ENCODE measurements at places on chromosomes 6 and 20.

GRCh38 chr20:17505636-17506517 is 25.3 kb downstream of the BFSP1 start:
- peak; percentile 62 for DNase-seq

DNA sequence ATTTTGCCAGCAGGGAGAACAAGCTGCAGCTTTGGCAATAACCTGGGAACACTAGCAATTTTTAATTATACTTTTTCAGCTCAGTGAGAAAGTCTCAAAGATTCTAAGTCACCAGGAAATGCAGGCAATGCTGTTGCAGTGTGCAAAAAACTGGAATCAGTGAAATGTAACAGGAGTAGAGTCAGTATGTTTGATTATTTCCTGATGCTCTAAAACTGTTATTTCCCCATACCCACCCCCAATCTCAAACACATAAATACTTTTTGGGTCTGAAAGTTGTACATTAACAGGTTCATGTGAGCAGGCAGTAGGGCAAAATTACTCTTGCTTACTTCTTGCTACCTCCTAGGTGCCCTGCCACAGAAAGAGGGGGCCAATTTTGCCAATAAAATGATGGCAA is 65.4 kb upstream of the BEND6 start:
- no peak for DNase-seq

DNA sequence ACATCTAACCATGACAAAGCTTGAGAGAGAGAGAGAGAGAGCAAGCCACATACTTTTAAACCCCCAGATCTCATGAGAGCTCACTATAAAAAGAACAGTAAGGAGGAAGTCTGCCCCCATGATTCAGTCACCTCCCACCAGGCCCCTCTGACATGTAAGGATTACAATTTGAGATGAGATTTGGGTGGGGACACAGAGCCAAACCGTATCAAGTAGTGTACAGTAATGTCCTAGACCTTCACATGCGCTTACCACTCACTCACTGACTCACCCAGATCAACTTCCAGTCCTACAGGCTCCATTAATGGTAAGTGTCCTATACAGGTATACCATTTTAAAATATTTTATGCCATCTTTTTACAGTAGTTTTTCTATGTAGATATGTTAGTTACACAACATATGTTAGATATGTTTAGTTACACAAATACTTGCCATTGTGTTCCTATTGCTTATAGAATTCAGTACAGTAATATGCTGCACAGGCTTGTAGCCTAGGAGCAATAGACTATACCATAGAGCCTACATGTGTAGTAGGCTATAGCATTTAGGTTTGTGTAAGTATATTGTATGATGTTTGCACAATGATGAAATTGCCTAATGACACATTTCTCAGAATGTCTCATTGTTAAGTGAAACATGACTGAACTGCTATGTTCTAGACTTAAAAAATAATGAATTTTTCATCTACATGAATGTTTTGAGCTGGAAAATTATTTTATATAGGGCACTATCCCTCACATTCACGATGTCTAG is 11.7 kb downstream of the TSPYL1 start:
- no peak for DNase-seq

DNA sequence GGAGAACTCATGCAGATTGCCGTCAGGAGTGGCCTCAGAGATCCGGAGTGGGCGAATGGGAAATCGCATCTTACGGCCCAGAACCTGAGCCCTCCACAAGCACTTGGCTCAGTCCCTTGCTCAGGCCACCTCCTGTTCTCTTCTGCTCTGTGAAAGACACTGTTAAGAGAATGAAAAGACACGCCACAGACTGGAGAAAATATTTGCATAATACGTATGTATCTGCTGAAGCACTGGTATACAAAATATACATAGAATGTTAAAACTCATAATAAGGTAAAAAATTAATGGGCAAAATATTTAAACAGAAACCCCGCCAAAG is 838 bp upstream of the POM121L2 start:
- no peak for DNase-seq

- DNase-seq: no peak
These were observed 79.0 kb downstream of the SYNJ2 start for GRCh38 chr6:158060455-158061360.
